ENCODE measurements at places on chromosomes 2 and 18.

GRCh38 chr18:78767648-78768071, 212.0 kb upstream of the SALL3 start:
- no peak for DNase-seq

DNA sequence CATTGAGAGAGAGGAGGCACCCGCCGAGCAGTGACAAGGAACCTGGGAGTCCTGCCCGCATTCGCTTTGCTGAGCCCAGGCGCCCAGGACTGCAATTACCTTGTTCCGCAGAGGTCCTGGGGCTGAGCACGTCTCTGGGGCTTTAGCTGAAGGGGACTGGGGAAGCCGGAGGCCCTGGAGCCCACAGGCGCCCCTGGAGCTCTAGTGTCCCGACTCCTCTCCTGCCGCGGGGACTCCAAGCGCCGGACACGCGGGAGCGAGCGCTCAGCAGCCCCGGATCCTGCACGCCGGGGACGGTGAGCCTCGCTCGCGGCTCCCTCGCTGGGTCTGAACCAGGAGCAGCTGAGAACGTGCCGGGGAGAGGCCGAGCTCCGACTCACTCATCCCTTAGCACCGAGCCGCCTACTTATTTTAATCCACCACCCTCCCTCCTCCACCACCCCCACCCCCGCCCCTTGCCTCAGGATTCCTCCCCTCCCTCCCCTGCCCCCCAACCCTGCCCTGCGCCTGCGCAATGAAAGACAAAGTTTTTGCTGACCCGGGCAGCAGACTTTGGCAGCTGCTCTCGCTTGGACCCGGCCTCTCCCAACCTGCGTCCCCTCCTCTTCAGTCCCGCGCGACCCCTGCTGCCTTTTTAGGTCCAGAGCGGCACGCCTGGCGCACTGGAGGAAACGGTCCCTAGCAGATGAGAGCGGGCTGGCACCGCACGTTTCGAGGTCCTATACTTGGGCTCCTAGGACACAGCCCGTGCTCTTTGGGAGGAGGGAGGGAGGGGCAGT, at the start of gene OSR1:
OSR1 (minus strand) TSS at position 382 of the 779 bp plus-strand sequence. CDS start 4,818 bp downstream, outside the sequence.
- no peak for DNase-seq

- no peak for DNase-seq
Observed at GRCh38 chr2:157345647-157346389, 20.2 kb upstream of the ERMN start.

DNA sequence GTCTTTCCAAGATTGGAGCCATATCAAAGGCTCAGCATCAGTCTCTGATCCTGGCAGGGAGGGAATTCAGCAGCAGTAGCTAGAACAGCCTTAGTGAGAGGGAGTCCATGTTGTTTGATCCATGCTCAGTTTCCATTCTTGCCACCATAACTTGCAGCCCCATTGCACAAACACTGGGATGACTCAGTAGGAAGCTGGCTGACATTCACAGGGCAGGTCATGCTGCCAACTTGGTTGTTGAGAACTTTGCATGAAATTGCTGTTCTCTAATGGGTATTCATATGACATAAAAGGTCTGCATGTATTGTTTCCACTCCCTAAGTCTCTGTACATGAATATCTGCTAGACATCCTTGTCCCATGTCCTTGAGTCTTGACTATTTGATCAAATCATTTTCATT, 29.9 kb upstream of the STAT4 start:
- DNase-seq = no peak

DNA sequence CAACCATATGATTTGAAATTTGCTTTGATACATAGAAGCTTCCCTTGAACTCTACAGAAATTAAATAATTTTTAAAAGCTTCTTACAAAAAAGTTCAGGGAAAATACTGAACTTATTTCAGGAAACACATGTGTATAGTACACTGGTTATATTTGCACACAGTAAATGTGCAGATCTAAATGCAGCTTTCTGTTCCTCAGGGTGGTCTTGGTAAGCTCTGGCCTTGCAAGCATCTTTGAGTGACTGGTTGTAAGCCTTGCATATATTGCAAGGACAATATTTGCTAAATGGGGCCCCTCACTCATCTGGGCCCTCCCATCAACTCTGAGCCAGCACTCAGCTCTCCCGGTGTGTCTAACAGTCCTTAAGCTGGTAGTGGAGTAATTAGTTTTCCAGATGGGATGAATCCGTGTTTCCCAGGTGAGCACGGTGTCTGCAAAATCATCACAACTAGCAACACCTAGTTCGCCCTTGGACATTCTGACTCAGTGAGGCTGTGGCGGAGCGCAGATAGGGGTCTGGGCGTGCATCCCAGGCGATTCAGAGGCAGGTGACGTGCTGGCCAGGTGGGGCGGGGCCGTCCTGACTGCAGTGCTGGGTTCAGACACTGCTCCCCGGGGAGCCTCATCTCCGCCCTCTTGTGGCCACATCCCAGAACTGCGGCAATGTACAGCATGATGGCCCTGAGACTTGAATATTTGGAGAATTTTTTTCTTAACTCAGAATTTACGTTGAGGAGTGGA, 149.6 kb downstream of the MBP start:
- DNase-seq = peak; percentile 82

DNA sequence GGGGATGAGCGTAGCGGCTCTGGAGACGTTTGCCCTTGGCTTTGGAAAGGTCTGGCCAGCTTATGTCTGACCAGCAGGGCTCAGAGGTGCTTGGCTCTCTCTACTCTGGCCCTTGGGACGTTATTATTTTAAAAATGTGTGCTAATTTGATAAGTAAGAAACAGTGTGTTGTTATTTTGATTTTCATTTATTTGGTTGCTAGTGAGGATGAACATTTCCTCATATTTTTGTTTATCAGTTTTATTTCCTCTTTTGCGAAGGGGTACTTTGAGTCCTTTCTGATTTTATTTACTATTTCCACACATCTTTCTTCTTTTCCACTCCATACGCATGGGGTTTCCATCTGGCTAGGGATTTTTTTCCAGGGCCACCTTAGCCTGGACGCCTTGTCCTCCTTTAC, 11.4 kb downstream of the CXCR4 start:
- DNase-seq = no peak

GRCh38 chr2:197925204-197925603, 120.8 kb downstream of the PLCL1 start:
- DNase-seq = no peak

GRCh38 chr2:176768185-176768584, 444.4 kb upstream of the HNRNPA3 start:
- no peak for DNase-seq

DNA sequence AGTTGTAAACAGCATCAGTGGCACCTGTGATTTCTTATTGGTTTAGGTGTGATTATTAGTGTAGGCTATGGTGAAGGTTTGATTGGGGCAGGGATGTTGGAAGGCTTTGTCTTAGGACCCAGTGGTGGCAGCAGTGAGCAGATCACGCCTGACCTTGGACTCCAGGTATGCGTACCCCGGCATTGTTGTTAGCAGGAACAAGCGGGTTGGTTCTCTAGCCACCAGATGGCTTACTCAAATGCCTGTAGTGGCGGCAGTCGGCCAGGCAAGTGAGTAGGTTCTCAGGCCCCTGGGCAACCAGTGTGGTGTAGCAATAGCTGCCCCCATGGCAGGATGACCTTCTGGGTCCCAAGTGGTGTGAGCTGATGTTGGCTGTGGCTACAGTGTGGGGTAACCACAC, 558.3 kb downstream of the KCNJ3 start:
- DNase-seq = no peak

- DNase-seq = no peak
Observed at GRCh38 chr2:149365931-149366583, 35.7 kb downstream of the LYPD6 start.

- no peak for DNase-seq
Observed at GRCh38 chr2:19532547-19533196, 174.2 kb upstream of the OSR1 start.

GRCh38 chr18:58562146-58562998, 66.5 kb downstream of the ALPK2 start:
- no peak for DNase-seq

GRCh38 chr2:137467246-137467862, 496.9 kb upstream of the HNMT start:
- no peak for DNase-seq

DNA sequence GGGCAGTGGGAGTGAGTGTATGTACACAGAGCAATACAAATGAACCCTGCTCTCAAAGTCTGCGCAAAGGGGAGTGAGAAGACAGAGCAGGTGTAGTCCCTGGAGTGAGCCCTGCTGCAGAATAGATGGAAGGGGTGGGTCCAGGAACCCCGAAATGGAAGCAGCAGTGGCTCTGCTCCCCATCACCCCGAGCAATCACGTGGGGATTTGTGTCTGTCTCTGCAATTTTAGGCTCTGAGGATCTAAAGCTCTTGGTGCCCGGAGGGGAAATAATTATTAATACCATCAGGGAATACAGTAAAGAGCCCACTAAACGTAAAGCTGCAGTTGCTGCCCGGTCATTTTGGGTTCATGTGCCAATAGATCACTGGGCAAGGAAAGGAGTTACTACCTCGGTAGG, 118.3 kb downstream of the LPIN1 start:
- no peak for DNase-seq

DNA sequence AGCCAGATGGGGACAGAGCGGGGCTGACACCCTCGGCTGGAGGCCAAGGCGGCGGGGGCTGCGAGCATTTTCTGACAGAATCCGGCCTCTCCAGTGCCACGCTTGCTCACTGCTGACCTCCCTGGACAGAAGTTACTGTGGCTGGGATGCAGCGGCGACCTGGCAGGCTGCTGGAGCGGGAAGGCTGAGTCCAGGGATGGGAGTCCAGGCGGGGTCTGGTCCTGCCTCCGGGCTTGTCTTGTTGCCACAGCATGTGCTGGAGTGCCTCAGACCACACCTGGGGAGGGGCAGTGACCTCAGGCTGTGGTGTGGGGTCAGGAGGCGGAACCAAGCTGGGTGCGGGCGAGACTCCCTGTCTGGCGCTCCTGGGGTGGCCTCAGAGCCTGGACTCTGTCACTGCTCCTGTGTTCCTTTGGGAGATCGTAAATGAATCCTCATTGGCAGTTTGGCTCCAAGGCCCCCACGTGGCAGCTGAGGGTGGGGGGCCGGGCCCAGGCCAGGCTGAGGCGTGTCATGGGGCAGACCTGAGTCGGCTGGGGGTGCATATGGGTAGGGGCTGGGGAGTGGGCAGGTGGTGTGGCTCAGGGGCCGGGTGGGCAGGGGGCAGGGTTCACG, 5.5 kb downstream of the BOK start:
- DNase-seq = no peak

DNA sequence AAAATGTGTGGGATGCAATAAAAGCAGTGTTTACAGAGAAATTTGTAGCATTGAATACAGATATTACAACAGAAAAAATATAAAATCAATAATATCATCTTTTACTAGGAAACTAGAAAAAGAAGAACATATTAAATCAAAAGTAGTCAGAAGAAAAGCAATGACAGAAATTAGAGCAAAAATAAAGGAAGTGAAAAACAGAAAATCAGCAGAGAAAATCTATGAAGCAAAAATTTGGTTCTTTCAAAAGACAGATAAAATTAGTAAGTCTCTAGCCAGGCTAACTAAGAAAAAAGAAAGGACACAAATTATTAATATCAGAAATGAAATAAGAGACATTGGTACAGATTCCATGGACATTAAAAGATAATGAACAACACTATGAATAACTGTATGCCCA, 212.0 kb upstream of the MGAT5 start:
- DNase-seq = no peak

- no peak for DNase-seq
Observed at GRCh38 chr18:76960528-76961035, 138.2 kb downstream of the ZNF236 start.

- no peak for DNase-seq
Observed at GRCh38 chr2:43751476-43751990, 22.3 kb upstream of the DYNC2LI1 start.

DNA sequence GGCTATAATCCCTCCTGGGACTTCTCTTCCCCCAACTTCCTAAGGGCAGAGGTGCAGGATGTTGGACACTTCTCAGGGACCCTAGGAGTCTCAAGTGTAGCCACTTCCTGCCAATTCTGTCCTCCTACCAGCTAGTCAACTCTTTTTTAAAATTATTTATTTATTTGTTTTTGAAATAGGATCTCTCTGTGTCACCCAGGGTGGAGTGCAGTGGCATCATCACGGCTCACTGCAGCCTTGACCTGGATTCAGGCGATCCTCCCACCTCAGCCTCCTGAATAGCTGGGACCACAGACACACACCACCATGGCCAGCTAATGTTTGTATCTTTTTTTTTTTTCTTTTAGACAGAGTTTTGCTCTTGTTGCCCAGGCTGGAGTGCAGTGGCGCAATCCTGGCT, 11.5 kb downstream of the SFTPB start:
- no peak for DNase-seq

- no peak for DNase-seq
Observed at GRCh38 chr2:151776367-151776766, 42.1 kb upstream of the NEB start.

DNA sequence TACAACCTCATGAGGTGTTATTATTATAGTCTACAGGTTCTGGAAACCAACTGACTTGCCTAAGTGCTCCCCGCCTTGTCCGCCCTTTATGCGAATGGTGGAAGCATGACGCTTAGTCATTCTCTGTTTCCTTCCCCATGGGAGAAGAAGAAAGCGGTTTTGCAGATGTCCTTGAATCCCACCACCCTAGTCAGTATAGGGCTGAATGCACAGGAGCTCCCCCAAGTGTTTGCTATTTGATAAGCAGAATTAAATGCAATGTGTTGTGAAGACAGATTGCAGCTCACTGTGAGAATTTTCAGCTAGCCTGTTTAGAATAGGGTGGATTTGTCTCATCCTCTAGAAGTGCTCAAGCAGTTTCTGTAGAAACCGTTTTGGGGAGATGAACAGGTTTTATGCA, 652.0 kb downstream of the DCC start:
- peak; percentile 8 for DNase-seq

DNA sequence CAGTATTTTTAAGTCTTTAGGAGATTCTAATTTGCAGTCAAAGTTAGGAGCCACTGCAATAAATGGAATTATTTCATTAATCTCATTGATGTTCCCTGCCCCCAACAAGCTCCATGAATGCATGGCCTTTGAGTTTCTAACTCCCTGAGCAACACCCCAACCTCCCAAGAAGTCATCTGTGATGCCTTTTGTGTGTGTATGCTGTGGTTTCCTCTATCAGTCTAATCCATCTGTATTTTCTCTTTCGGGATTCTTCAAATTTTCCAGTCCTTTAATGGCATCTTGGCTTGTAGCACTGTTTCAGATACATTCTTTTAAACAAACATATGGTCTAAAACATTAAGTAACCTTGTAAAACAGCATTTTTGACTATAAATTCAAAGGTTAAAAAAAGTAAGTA, 16.8 kb downstream of the SERPINB10 start:
- no peak for DNase-seq

DNA sequence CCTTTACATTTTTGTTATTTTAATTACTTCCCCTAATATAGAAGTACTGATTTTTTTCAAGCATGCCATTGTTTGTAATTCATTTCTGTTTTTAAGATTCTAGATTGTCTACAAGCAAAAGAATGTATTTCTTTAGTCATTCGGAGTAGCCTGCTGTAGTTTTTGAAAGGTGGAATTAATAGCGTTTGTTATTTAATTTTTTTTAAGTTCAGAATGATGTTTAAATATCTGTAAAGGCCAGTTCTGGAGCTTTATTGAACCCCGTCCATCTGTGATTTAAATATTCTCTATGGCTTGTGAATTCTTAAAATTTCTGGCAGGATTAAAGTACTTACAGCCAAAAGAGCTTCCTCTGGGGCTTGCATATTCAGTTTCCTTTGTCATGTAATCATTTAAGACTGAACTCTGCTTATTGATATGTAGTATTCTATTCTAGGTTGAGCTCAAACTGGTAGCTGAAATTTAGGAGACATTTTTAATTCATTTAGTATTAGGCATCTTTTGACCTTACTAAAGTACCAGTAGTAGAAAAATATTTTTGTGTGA, 5.2 kb downstream of the TGIF1 start:
- DNase-seq = no peak
